ENCODE measurements at places on chromosomes 4 and X.

DNA sequence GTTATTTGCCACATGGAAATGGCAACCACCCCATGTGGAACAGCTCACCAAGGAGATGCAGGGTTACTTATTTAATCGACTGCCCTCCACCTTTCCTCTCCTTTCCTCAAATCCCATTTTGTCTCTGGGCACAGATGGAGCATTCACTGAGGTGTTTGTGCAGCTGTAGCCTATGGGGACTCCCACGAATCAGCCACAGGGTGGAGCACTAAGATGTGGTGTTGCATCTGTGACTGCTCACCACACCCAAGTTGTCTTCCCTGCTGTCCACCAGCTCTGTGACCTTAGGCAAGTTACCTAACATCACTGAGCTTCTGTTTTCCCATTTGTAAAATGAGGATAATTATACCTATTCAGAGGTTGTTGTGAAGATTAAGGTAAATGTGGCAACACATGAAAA lies 252.4 kb upstream of the CPEB2 start:
- peak; percentile 76 for DNase-seq

DNA sequence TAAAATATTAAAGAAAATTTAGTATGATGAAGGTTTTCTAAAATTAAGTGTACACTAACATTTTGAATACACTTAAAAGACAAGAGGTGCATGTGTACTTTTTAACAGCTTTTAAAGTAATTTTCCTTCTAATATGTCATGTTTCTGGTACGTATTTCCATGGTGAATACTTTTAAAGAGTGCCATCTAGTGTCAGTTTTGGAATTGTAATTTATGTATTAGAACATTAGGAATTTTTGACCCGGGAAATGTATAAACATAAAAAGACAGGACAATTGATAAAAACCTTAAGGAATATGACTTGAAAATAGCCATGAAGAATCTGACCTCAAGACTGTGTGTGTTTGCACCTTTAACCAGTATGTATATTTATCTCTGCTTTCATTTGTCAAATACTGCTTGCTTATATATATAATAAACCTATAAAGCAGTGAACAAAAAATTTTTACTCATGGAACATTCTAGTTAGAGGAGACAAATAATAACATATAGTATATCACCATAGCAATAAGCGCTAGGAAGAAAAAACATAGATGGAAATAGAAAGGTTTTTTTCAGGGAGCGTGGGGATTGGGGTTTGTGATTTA lies 7.2 kb downstream of the GSTCD start:
- no peak for DNase-seq

- no peak for DNase-seq
Observed at GRCh38 chr4:167985565-167985964, 106.8 kb upstream of the ANXA10 start.

- DNase-seq = no peak
Observed at GRCh38 chr4:87835743-87836142, 3.0 kb downstream of the MEPE start.

DNA sequence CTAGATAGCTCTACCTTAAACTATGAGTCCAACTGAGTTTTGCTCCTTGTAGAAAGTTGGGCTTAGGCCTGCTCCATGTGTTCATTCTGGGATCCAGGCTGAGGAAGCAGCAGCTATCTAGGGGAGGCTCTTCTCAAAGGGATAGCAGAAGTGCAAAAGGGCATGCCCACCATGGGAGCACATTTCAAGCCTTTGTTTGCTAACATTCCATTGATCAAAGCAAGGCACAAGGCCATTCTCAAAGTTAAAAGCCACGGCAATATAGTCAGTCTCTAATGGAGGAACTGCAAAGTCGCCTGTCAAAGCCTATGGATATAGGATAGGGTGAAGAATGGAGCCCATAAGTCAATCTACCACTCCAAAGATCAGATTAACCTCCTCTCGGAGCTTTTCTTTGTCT lies 488.1 kb upstream of the ARX start:
- DNase-seq = no peak

DNA sequence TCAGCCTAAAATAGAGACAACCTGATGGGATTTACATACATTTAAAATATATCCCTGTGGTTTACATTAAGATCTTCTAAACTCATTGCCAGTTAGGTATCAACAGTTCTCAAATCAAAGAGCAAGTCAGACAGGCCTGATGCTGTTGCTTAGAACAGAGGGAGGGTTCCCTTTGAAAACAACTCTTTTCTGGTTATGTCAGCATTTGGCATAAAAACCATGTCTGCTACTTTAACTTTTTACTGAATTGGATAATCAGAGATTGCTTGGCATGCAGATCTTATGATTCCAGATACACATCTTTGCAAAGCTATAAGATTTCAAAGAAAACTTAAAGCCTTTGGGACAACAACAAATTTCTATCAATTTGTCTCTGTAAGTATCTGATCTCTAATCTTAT lies 140.8 kb downstream of the CPE start:
- no peak for DNase-seq

DNA sequence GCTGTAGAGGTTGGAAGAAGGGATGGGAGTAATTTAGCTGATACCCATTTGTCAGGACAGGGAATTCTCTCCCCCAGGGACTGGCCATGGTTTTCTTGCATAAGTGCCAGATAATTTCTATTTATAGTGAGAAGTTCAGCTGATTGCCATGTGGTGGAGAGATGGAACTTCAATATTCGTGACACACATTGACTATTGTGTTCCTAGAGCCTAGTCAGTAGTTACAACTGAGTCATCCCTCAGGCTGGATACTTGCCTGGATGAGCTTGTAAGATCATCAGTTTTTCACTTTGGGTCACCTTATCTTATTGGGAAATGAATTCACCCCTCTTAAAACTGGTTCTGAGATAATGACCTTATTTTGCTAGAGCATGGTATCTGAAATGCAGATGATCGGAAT lies 32.2 kb downstream of the CFAP299 start:
- no peak for DNase-seq

- no peak for DNase-seq
Observed at GRCh38 chr4:41334182-41334581, 77.5 kb downstream of the UCHL1 start.

DNA sequence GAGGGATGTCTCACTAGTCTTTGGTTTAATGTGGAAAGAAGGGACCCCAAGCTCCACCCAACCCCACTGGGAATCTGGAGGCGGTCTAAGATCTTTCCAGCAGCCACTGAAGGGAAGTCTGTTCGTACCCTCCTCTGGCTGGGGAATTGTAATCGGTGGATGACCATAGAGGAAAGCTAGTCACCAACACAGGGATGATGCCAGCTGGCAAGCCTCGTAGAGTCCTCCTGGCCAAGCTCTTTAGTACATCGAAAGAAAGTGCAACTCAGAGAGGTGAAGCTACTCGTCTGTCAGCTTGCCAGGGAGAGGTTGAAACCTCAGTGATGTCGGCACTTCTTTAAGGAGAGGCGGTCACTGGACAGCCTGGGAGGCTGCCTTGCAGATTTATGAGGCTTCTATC lies 58.7 kb downstream of the MAMLD1 start:
- DNase-seq = no peak

- DNase-seq = no peak
Observed at GRCh38 chr4:73021634-73022033, 47.9 kb downstream of the COX18 start.

DNA sequence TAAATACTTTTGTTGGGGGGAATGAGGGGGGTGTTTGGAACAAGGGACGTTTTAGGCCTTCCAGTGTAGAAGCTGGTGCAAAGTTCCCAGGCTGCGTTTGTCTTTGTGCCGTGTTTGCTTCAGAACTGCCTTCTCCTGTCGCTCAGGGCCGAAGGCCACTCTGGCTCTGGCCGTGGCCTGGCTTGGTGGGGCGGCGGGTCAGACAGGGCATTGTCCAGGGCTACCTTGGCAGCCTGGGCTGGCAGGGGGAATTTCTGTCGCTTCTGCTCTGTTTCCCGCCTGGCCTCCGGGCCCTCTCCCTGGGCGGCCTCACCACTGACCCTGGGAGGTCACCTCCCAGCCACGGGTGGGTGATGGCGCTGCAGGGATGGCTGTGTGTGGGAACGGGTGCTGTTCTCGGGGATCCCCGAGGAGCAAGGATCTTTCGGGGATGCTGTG lies 140.0 kb downstream of the COL4A6 start:
- DNase-seq = no peak

DNA sequence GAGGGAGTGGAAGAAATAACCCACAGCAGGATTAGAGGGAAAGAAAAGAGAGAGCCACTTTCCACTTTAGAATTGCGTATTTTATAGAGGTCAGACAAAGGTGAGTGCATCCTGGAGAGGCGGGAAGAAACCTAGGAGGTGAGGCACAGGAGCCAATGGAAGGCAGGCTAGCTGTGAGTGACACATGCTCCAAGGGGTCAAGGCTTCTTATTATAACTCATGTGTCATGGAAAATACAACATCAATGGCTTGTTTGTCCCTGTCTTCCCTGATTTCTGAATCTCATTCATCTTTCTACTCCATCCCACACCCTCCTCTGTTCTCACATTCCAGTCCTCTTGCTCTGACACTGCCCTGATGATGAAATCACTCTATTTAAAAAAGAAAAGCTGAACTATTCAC lies 14.4 kb downstream of the ANXA3 start:
- no peak for DNase-seq

- peak; percentile 51 for DNase-seq
Observed at GRCh38 chr4:176549161-176549865, 229.5 kb downstream of the SPCS3 start.

- no peak for DNase-seq
Observed at GRCh38 chr4:88112856-88113255, 45.6 kb downstream of the ABCG2 start.

DNA sequence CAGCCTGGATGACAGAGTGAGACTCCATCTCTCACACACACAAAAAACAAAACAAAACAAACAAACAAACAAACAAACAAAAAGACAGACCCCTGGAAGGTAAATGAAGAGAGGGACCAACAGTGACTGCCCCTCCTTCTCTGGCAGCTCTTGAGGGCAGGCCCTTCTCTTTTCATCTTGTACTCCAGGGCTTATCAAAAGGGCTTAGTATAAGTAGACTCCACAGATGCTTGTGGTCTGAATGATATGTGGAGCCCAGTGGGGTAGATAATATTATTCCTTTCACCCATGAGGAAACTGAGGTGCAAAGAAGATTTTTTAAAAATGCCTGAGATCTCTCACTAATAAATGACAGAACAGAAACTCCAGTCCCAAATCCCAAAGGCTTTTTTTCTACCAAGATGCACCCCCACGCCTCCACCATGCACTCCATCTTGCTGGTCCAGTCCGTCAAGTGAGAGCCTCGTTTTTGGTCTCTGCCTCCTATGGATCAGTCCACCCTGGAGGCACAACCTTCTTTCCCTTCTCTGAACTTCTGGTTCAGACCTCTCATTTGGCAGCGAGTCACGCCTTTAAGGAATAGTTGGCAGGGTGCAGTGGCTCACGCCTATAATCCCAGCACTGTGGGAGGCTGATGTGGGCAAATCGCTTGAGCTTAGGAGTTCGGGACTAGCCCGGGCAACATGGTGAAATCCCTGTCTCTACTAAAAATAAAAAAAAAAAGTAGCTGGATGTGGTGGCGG lies 17.0 kb upstream of the CHRNA9 start:
- no peak for DNase-seq

DNA sequence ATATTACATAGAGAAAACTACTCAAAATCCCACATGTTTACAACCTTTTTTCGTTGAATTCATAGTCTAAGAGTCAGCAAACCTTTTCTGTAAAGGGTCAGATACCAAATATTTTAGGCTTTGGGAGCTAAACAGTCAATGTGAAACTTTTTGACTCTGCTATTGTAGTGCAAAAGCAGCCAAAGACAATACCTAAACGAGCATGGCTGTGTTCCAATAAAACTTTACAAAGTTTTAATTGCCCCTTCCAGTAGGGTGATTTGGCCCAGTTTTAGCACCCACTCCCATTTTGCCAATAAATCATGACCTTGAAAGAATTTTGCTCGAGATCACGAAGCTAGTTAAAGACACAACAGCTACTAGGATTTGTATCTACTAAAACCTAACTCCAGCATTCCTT lies 147.2 kb downstream of the ANKRD50 start:
- DNase-seq = no peak

DNA sequence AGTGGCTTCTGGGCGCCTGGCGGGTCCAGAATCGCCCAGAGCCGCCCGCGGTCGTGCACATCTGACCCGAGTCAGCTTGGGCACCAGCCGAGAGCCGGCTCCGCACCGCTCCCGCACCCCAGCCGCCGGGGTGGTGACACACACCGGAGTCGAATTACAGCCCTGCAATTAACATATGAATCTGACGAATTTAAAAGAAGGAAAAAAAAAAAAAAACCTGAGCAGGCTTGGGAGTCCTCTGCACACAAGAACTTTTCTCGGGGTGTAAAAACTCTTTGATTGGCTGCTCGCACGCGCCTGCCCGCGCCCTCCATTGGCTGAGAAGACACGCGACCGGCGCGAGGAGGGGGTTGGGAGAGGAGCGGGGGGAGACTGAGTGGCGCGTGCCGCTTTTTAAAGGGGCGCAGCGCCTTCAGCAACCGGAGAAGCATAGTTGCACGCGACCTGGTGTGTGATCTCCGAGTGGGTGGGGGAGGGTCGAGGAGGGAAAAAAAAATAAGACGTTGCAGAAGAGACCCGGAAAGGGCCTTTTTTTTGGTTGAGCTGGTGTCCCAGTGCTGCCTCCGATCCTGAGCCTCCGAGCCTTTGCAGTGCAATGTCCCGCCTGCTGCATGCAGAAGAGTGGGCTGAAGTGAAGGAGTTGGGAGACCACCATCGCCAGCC lies at the start of gene ATOH1:
TSS of gene ATOH1 (plus strand) at position 422 of the 663 bp plus-strand sequence. CDS start at position 596, 174 bp downstream.
- peak; percentile 52 for DNase-seq

GRCh38 chr4:152118819-152119553 lies 358.2 kb upstream of the GATB start:
- DNase-seq = peak; percentile 69

DNA sequence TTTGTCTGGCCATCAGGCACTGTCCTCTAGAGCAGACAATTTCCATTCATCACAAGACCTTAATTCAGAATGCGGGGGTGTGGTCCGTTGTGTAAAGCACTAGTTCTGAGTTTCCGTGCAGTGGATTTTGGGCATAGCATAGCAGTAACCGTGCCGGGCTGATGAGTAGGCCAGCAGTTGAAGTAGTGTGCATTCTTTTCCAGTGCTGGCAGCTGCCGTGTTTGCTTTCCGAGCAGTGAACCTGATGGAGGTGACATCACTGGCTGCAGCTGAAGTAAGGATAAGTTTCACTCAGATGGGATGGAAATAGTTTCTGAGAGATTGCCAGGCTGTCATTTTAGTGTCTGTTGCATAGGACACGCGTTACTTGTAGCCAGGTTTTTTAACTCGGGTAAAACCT lies 107.0 kb upstream of the STIM2 start:
- no peak for DNase-seq

DNA sequence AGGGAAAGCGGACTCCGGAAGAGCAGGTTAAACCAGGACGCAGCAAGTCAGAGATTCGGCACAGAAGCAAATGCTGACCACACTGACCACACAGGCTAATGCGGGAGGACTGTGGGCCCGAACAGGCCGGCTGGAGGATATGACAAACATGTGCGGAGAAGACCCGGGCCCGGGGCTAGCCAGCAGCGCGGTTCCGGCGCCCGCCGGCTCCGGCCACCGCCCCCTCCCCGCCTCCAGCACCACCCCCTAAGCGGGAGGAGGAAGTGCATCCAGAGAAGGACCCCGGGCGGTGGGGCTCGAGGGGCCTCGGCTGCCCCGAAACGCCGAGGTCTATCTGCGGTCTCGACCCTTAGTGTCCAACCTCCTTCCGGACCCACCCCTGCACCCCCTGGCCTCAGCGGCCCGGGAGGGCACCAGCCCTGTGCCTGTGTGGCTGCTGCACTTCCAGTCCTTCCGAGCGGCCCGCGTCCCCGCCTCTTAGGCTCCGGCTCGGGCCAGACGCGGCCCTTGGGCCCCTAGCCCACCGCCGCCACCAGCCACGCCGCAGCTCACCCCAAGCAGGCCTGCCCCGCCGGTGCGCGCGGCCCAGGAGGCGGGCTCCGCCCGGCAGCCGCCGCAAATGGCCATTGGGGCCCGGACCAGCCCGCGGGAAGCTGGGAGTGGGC lies 2.1 kb downstream of the ELOVL6 start:
- peak; percentile 80 for DNase-seq

GRCh38 chr4:103075894-103076746 lies 441 bp downstream of the SLC9B2 start:
- DNase-seq = peak; percentile 73
